ENCODE measurements at places on chromosomes 5 and 9.

DNA sequence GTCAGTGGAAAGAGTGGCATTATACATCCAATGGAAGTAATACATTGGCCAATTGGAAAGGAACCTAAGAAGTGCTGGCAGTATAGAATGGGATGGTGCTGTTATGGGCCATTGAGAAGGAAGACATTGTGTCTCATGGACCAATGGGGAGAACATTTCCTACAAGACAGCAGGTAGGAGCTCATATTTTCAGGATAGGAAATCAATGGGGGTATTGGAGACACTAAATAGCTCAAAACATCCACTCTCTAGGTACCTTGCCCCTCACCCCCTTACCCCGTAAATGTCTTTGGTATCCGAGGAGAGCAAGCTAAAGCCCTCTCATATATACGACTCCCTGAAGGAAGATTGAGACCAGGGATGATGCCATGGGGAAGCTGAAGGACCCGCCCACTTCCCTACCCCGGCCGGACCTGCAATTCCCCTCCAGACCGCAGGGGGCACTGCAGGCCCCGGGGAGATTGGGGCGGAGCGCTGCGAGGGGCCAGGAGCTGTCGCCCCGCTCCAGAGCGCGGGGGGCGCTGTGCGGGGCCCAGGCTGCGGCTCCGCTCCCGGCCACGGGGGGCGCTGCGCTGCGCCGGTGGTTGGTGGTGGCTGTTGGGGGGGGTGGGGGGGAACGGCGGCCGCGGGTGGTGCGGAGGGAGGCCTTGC, at the start of gene KDM3B:
Gene KDM3B, plus strand, starts transcription at position 615 of the 651 bp plus-strand sequence. CDS start 111 bp downstream, outside the sequence.
- DNase-seq: peak; percentile 90

- DNase-seq: no peak
Observed at GRCh38 chr5:68641211-68641610, 425.7 kb downstream of the PIK3R1 start.

DNA sequence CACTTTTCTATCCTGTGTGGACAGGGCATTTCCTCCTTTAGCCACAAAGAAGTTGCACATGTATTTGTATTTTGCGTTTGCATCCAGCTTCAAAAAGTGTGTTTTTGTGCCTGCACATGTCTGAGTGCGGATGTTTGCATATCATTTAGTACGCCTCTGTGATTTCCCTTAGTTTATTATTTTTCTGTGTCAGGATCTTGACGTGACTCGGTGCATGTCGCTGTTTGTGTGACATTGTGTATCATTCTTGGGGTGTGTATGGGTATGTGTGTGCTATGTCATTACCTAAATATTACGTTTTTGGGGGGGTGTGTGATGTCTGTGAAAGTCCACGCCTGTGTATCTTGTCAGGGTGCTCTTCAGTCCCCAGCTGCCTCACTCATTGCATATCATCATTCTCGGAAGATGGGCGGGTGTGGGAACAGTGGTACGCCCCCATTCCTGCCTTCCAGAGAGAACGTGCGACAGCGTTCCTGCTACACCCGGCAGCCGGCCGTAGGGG, 416 bp upstream of the PAIP2 start:
- DNase-seq: no peak

DNA sequence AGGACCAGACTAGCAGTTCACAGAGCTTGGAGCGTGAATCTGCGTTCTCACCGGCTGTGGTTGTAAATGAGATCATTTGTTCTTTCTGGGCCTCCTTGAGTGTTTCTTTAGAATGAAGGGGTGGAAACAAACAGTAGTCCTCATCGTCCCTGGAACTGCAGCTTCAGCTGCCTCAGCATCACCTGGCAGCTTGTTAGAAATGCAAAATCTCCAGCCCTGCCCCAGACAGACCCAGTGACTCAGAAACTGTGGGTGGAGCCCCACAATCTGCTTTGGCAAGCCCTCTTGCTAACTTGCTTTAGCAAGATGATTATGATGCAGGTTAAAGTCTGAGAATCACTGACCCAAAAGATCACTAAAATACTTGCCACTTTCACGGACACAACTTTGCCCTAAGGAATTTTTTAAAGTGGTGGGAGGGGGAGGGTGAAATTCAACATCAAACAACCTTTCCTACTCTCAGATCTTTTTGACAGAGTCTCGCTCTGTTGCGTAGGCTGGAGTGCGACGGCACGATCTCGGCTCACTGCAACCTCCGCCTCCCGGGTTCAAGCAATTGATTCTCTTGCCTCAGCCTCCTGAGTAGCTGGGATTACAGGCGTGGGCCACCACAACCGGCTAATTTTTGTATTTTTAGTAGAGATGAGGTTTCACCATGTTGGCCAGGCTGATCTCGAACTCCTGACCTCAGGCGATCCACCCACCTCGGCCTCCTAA, 86.0 kb downstream of the BRINP1 start:
- DNase-seq: no peak

GRCh38 chr5:164073081-164073480, 567.7 kb downstream of the MAT2B start:
- DNase-seq: peak; percentile 15

GRCh38 chr5:134647750-134648424, 698 bp upstream of the SEC24A start:
- DNase-seq: peak; percentile 80

DNA sequence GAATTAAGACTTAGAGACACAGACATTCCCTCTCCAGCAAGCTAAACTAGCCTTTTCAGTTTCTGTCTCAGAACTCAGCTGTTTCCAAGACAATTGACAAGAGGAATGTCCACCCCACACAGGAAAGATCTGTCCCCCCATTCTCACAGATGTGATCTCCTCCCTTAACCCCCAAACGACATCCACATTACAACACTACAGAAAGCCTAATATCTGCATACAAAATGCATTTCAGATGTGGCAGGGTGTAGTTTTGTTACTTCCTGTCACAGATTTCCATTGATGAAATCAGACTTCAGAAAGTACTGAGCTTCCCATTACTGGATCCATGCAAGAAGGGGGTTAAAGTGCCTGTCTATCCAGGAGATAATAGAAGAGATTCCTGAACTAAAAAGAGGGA, 2.9 kb upstream of the ARSI start:
- DNase-seq: peak; percentile 27

DNA sequence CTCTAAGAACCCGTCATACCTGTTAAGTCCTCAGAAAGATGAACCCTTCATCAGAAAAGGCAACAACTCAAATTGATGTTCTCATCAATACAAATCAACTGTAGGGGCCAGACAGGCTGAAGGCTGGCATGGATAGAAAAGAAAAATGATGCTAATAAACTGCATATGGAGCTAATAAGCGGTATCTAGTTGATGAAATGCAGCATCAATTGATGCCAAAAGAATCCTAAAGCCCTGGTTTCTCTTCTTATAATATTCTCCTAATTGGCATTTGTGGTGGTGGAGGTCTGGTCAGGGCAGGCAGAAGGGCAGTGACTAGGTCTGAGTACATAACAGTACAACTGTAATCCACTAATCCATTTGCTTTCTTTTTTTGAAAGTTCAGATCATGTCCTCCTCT, 322.5 kb downstream of the SPOCK1 start:
- no peak for DNase-seq

GRCh38 chr5:149011084-149011483, 51.8 kb downstream of the SH3TC2 start:
- no peak for DNase-seq

GRCh38 chr5:56123531-56124243, 109.4 kb downstream of the ANKRD55 start:
- DNase-seq: peak; percentile 90

DNA sequence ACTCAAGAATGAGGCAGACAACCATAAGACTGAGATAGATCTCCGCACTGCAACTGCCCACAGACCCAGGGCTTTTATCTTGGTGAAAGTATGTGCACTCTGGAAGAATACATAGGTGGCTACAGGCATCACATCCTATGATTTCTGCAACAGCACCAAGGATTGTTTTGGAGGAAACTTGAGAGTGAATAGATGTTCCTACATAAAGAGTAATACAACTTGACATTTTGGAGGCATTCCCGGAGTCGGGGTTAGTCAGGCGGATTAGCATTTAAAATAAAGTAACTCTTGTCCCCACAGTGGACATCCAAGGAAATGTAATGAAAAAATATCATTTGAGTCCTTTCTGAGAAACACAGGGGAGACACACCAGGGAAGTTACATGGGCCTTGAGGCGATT, 26.7 kb downstream of the TMEM174 start:
- DNase-seq: peak; percentile 93

DNA sequence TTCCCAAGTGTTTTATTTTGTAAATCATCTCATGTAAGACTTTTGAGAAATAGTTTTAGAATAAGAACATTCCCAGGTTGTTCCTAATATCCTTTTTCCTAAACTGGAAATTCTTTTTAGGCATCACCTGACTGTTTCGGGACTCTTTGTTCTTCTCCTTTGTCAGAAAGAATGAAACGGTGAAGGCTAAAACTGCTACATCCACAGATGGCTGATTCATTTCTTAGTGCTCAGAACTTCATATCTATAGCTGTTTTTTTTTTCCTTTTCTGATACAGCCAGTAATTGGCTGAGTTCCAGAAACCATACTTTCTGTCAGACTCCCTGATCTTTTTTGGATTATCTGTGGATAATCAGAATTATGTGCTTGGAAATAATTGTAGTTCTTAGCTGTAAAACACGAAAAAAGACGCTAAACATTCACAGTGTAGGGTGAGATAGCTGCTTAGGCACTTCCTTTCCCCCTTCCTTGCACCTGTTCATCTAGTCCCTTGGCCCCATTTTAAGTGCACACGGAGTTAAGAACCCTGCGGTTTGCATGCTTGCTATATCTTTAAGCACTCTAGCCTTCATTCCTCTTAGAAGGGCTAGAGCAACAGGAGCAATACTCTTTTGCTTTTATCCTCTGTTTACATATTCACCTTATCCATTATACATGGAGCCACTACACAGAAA, 283.9 kb downstream of the PJA2 start:
- no peak for DNase-seq

DNA sequence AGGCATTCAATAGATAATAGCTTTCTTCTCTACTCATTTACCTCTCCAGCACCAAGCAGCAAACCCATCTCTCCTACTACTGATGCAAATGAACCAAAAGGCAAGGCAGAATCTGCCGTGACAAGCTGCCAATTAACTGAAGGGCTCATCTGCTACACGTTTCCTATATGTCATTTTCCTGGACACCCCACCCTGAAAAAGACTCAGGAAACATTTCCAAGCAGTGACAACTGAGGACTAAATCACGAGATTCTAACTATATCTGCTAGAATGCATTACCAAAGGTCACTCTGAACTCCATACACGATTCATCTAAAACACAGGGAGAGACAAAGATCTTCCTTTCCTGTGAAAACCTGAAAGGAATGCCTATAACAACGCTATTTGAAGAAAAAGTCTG, 12.9 kb downstream of the PLPP1 start:
- no peak for DNase-seq

- DNase-seq: no peak
Observed at GRCh38 chr9:70688704-70689103, 274.2 kb upstream of the KLF9 start.

GRCh38 chr5:127757576-127757975, 54.4 kb downstream of the CCDC192 start:
- DNase-seq: peak; percentile 74

- no peak for DNase-seq
Observed at GRCh38 chr5:16909464-16909863, 26.6 kb downstream of the MYO10 start.

DNA sequence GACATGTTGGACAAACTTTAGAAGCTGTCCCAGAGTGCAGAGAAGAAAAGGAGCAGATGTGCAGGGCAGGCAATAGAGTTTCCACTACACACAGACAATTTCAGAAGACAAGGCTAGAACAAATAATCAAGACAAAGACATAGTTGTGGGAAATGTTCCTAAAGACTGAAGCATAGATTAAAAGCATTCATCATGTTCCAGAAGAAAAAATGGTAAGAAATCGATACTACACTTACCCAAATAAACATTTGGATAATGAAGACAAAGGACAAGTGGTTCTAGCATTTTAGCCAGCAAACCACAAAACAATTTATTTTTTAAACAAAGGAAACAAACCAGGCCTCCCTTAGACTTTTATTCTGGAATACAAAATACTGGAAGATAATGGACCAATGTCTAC, 97.9 kb downstream of the FSTL4 start:
- no peak for DNase-seq

GRCh38 chr9:76644171-76644570, 120.1 kb upstream of the PCA3 start:
- DNase-seq: no peak

DNA sequence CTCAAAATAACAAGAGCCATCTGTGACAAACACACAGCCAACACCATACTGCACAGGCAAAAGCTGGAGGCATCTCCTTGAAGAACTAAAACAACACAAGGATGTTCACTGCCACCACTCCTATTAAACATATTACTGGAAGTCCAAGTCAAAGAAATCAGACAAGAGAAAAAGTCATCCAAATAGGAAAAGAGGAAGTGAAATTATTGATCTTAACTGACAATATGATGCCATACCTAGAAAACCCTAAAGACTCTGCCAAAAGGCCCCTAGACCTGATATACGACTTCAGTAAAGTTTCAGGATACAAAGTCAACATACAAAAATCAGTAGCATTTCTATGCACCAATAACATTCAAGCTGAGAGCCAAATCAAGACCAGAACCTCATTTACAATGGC, 30.0 kb upstream of the MACIR start:
- no peak for DNase-seq

DNA sequence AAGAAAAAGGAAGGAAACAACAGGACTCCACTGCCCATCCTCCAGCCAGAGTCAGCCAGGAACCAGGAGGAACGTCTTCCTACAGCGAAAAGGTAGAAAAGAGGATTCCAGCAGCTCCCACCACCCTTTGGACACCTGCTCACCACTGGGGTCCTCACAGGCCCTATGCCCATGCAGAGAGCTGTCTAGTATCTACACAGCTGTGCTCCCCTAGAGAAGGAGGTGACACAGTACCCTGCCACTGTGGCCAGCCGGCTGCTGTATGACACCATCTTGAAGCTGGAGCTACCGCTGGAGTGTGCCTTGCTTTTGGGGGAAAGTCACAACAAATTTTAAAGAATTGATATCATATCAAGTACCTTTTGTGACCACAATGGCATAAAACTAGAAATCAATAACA, 92.6 kb downstream of the GTF3C4 start:
- DNase-seq: no peak

GRCh38 chr9:38075272-38075671, 6.2 kb upstream of the SHB start:
- DNase-seq: no peak

Data from adipocyte (in vitro differentiated cells).